ENCODE measurements at places on chromosomes 3 and 15.
A peak's percentile ranks its signal among the peaks of the same experiment; 100 is the strongest.

GRCh38 chr3:40191850-40192448 lies 117.6 kb upstream of the EIF1B start:
- peak; percentile 79 for DNase-seq

DNA sequence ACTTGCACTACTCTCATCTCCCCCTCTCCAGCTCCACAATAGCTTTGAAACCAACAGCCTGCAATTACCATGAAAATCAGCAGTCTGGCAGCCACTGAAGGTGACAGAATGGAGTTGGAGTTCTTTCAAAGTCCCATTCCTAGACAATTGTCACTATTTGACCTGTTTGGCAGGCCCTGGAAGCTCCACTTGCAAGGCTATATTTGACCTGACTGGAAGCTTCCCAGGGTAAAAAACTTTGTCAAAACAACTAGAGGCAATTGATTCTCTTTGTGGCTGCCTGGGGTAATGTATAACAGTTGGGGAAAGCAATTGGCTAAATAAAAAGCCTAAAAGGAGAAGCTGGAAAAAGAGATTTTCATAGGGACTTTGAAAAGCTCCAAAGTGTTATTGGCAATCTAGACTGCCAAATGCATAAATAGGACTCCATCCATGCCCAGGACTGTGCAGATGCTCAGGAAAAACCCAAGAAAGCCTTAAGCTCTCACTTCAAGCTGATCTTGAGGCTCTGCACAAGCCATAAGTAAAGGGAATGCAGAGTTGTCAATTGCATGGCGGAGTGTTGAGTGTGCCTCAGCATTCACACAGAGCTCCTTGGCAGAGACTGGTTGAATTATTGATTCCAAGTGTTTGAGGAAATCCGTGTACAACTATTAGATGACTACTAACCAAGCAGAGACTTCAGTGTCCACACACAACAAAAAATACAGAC lies 18.3 kb downstream of the GREM1 start:
- DNase-seq: no peak

GRCh38 chr3:25548836-25549235 lies 115.9 kb downstream of the TOP2B start:
- DNase-seq: no peak

DNA sequence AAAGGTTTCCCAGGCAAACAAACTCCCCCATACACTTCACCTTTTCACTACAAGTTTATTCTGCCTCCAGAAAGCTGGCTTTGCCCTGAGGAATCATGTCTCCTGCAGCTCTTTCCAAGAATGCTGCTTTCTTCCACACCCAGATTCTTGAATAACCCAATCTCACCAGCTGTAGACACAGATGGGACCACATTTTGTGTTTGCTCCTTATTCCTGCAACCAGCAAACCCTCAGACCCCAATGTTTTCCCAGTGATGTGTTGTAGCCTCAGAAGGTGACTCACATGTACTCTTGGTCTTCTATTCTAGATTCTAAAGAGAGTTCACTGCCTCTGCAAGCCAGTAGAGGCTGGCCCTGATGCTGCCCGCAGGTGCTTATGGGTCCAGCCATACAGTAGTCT lies 23.6 kb upstream of the TRIM59 start:
- DNase-seq: no peak

DNA sequence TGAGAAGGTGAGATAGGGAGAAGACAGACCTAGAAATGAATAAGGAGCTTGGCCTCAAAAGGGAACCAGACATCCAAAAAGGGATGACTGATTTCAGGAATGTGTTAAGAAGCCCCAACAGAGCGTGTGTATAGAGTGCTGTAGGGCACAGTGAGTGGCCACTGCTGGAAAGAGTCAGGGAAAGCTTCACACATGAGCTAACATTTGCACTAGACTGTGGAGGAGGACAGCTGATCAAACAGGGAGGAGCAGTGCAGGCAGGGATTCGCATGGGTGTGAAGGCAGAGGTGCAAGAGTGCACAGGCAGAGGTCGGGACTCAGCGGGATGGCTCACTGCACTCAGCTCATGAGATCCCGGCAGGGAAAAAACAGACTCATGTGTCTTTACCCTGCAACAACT lies 61.8 kb downstream of the NPTN start:
- no peak for DNase-seq

GRCh38 chr3:4552811-4553210 lies 59.7 kb downstream of the ITPR1 start:
- no peak for DNase-seq
